ENCODE measurements at places on chromosomes 6 and 20.
A peak's percentile ranks its signal among the peaks of the same experiment; 100 is the strongest.

DNA sequence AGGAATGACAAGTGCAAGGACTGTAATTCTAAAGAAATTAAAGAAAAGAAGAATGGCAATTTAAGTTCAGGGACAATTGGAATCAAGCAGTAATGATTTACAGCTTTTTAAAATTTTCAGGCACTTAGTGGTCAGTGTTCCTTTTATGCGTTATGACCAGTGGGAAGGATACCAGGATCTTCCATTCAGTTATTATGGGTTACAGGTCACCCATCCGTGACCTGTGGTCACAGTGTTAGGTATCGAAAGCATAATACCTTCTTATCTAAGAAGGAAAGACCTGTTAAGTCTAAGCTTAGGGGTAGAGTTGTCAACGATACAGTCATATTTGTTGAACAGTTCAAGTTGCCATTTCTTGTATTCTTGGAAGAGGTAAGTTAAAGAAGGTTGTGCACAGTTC, 253.8 kb downstream of the LAMA2 start:
- no peak for DNase-seq

DNA sequence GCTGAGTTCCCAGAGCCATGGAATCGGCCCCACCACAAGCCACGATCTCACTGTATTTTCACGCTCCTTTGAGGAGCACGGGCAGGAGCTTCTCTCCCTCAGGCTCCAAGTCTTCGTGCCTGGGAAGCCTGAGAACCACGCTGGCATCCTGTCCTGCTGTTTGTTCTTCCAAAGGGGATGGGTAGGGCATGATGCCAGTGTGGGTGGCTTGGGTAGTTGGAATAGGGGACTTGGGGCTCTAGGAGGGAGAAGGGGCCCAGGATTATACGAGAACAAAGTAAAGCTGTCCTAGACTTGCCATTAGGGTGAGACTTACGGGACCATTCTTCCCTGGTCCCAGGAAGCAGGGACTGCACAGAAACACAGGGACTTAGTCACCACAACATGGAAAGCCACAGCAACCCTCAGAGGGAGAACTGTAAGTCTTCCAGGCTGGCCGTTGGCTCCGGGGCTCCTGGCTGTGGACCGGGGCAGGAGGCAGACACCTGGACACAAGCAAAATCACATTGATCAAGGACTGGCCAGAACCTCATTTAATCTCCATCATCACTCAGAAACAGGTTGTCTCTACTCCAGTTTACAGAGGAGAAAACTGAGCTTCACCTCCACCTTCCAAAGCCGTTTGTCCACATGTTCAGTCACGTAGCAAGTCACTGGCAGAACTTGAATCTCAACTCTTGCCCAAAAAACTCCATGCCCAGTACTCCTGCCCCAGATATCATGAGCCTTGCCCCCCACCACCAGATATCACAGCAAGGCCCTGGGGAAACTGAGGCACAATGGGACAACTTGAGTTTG, 1.3 kb downstream of the CCN5 start:
- no peak for DNase-seq

DNA sequence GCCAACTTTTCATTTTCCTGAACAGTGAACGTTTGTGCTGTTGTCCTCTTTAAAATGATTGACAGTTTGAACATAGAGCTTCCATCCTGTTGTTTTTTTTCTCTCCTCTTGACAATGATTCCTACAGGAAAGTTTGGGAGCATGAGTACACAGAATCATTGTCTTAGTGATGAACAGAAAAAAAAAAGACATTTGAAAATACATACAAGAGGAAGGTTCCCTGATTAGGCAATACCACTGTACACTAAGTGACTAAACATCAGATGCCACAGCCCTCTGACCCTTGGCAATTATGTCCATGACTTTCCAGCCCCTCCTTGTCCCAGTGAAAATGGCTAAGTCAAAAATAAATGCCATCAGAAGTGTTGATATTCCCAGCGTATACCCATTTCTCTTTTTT, 71.5 kb downstream of the RTN4IP1 start:
- no peak for DNase-seq

GRCh38 chr20:51513545-51513944, 29.0 kb downstream of the NFATC2 start:
- DNase-seq = no peak

- no peak for DNase-seq
Measured at GRCh38 chr6:15386756-15387112, 140.9 kb downstream of the JARID2 start.

GRCh38 chr6:99016355-99016754, 68.6 kb upstream of the FBXL4 start:
- no peak for DNase-seq

DNA sequence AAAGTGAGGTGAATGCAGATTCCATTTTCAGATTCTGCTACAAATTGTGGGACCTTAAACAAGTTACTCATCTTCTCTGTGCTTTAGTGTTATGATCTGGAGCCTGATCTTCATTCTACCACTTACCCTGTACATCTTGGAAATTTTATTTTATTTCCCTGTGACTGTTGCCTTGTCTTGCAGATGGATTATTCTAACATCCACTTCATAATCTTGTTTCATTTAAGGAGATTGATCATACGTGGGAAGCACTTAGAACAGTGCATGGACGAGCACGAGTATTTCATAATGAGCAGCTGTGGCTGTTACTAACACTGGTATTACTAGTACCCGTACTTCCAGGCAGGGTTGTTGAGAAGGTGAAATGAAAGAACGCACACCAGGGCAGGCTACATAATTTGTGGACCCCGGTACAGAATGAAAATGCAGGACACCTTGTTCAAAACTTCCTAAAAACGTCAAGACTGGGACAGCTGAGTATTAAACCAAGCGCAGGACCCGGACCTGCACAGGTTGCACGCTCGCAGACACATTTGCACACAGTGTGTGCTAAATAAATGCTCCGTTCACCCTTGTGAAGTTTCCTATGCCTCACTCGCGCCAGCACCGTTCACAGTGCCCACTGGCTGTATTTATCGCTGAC, 535 bp upstream of the CCDC170 start:
- no peak for DNase-seq

DNA sequence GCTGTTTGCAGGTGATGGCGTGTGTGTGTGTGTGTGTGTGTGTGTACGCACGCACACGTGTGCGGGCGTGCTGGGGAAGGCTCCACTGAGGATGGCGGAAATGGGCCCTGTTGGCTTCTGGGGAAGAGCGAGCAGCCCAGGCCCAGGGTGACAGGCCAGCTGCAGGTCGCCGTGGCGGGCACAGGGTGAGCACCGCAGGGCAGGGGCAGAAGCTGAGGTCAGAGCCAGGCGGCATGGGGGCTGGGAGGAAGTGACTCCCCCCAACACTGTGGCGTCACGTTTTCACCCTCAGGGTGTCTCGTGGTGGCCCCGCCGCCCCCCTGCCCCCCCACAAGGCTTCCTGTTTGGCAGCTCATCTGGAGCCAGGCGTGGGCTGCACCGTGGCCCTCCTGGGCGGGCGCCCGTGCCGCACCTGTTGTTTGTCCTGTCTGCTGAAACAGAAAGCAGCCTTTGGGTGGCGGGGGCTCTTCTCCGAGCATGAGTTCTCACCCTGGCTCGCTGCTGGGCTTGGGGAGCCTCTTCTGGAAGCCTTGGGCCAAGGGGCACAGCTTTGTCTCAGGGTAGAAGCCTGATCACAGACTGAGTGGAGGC, 7.1 kb downstream of the RBM38 start:
- no peak for DNase-seq

DNA sequence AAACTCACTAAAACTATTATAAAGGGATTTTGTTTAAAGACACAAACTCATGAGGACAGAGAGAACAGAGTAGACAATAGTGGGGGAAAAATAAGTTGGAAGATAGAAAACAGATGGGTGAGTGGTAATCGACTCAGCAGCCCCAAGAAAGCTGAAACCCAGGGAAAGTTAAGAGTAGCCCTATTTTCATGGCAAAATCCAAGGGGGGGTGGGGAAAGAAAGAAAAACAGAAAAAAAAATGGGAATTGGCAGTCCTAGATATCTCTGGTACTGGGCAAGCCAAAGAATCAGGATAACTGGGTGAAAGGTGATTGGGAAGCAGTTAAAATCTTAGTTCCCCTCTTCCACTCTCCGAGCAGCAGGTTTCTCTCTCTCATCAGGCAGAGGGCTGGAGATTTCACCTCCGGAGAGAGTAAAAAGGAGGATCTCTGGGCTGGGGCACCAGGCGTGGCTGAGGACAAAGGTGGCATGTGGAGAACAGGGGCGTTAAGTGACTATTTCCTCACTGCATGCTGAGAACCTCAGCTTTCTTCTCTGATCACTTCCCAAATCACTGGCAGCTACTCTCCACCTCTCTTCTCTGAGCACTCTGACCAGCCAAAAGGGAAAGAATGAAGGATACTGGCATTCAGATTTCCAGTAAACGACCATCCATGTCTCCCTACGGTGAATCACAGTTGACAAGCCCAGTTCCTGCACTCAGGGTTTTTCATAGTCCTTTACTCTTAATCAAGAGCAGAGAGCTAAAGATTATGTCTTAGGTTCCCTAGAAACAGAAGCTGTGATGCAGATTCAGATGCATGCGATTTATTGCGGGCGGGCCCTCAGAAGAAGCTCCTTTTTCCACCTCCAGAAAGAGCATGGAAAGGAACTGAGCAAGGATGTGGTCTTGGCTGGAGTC, 7.3 kb upstream of the RNF24 start:
- no peak for DNase-seq

- DNase-seq = peak; percentile 65
Measured at GRCh38 chr6:124008000-124008987, 204.6 kb downstream of the NKAIN2 start.

GRCh38 chr20:48615871-48616270, 211.9 kb downstream of the PREX1 start:
- DNase-seq = no peak

- no peak for DNase-seq
Measured at GRCh38 chr20:31568041-31568731, 36.9 kb upstream of the ID1 start.

- DNase-seq = no peak
Measured at GRCh38 chr6:166433096-166433495, 50.4 kb upstream of the MPC1 start.

- no peak for DNase-seq
Measured at GRCh38 chr6:13834790-13835189, 20.4 kb upstream of the MCUR1 start.

DNA sequence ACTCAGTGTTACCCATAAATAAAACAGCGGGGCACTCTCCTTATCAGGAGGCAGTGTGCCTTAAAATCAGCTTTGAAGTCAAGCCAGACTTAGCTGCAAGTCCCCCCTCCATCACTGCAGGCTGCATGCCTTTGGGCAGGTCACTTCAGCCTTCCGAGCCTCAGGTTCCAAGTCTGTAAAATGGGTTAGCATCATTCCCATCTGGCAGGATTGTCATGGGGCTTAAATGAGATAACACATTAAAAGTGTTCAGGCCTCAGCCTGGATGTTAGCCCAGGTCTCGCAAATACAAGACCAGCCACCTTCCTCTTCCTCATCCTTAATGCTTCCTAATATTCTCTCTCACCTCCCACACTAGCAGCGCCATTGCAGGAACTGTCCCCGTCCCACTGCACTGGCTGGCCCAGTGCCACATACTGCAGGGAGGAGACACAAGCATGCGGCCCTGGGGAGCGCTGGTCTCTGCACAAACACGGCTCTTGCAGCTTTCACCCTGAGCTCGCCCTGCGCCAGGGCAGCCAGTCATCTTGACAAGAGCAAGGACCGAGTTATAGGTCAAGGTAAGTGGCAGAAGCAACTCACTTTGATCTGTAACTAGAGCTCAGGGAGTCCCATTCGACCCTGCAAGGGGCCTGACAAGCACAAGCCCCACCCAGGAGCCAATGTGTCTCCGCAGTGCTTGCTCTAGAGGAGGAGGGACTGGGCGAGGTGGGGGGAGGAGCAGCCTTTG, 564.6 kb upstream of the AGPAT4 start:
- DNase-seq = no peak

GRCh38 chr20:43372051-43372450, 85.6 kb upstream of the SRSF6 start:
- no peak for DNase-seq

GRCh38 chr6:75024828-75025227, 181.0 kb downstream of the COL12A1 start:
- DNase-seq = no peak

DNA sequence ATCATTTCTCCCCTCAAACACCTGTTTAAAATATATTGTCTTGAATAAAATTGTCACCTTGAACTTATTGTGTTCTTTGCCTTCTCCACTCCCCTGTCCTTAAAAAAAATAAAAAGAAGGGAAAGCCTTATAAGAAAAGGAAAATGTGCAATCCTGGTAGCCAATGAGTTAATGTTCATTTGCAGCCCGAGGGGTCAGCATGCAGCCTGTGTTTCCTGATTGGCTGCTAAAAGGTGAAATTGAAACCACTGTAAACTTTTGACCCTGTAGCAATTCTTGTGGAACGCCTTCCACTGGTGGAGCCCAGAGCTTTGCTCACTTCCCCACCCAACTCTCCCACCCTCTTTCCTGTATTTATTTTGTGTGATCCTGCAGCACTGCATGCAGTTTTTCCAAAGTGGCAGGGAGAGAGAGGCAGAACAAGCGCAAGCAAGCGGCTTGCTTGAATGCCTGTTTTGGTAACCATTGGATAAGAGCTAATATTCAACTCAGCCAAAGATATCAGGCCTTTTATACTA, 74.9 kb downstream of the NCOA3 start:
- peak; percentile 82 for DNase-seq

DNA sequence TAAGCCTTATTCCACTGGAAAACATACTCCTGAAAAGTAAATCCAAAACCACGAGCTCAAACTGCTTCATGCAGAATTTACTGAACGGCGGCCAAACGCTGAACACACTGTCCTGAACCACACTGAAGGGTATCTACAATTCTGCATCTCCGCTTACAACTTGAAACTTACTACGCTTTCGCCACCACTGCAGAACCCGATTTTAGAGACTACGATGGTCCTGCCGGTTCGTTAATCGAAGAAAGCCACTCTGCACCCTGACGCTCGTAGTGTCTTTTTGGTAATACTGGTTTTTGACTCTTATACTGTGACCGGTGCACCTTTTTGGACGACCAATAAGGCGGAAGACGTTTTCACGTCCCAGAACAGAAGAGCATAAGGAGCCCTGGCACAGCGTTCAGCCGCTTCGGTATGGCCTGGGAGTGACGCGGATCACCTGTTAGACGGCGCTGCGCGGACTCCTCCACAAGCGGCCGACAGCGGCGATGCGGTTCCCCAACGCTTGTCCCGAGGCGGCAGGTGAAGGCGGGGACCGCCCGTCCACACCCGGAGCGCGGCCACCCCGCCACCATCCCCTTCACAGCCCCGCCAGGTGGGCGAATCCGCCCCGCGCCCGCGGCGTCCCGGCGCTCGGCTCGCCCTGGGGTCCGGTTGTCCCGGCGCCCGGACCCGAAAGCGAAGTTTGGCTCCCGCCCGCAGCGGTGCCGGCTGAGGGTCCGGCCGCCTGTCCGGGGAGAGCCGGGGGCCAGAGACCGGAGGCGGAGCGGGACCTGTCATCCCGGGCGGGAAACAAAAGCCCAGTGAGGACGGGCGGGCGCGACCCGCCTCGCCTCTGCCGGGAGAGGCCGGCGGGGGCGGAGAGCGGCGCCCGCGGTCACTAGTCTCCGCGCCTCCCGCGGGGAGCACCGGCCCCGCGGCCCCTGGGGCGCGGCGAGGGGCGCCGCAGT, 784 bp downstream of the FKBP5 start:
- DNase-seq = peak; percentile 66

DNA sequence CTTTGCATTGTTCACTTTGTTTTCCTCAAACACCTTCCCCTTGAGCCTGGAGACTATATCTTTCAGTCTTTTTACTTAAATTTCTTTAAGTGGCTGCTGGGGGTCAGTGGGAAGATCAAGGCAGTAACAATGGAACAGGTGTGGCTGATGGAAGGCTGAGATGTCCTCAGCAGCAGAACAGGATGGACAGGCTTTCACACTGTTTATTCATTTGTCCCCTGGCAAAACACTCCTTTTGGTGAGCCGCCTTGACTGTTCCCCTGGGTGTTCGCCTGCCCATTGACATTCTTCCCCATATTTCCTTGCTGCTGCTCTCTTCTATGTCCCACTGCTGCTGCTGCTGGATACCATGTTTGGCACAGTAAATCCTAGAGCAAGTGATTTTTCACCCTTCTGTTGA, 38.1 kb downstream of the RNF144B start:
- DNase-seq = no peak
